ENCODE measurements at places on chromosomes 3 and 15. TPM values are rescaled to one million over a fixed set of nuclear protein-coding genes. Genes with fewer than 3 reads are reported as not detected.

CCDC9B gene
- 0.95 TPM for total RNA-seq

DNA sequence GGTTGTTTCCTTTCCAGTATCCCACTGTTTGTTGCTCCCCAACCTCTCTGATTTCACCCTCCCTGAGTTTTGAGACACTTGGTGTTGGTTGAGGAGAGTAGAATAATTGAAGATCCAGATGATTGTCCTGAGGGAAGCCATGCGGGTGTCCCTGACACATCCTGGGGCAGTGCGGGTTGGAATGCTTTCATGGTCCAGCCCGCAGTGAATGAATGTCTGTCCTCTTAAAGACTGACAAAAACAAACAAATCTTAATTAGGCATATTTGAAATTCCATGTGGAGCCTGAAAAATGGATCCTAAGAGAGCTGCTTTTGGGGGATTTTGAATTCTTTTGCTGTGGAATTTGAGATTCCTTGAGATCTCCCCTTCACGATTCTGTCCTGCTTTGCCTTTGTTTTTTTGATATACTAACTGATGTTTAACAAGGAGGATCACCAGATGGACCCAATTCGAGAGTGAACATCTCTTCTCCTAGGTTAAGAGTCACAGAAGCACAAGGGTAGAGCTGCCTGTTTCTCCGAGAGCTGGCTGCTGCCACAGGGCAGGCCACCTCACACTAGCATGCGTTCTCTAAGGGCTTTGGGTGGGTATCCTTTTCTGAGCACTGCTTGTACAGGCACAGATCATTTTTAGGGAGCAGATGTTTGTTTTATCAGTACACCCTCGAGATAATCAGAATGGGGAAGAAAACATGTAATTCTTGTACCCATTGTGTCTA lies 47.4 kb downstream of the GPR171 start:
- H3K4me3 ChIP-seq = no peak overlapping the region
- H3K36me3 ChIP-seq = no peaks in the 10 kb centered on the region
- no peaks in the 10 kb centered on the region for H3K27me3 ChIP-seq
- peaks cover 33% of the 10 kb centered on the region for H3K4me1 ChIP-seq
- DNase-seq = no peak

GRCh38 chr3:129592381-129593131 lies 13.9 kb downstream of the PLXND1 start:
- H3K4me1 ChIP-seq = peaks cover 7% of the 10 kb centered on the region
- H3K4me3 ChIP-seq = no peak overlapping the region
- no peaks in the 10 kb centered on the region for H3K27me3 ChIP-seq

GRCh38 chr3:130849091-130849552 lies 44.8 kb upstream of the ATP2C1 start:
- DNase-seq = no peak
- H3K27me3 ChIP-seq = no peaks in the 10 kb centered on the region
- no peak overlapping the region for H3K4me3 ChIP-seq
- no peak overlapping the region for H3K27ac ChIP-seq
- H3K36me3 ChIP-seq = no peaks in the 10 kb centered on the region

GRCh38 chr3:151142929-151143328 lies 57.5 kb downstream of the MED12L start:
- DNase-seq = no peak
- H3K4me3 ChIP-seq = no peak overlapping the region
- no peaks in the 10 kb centered on the region for H3K27me3 ChIP-seq
- peaks cover 25% of the 10 kb centered on the region for H3K4me1 ChIP-seq
- H3K27ac ChIP-seq = no peak overlapping the region
- H3K36me3 ChIP-seq = no peaks in the 10 kb centered on the region

GRCh38 chr15:58852347-58852746 lies 81.1 kb downstream of the SLTM start:
- no peaks in the 10 kb centered on the region for H3K27me3 ChIP-seq
- no peak overlapping the region for H3K4me3 ChIP-seq
- no peak overlapping the region for H3K27ac ChIP-seq
- H3K4me1 ChIP-seq = no peaks in the 10 kb centered on the region

Data from Caco-2 (cell line).